Muscle of back (tissue), 13 donors: ENCODE measurements at places on chromosomes 2 and 18.

GRCh38 chr2:218383892-218384519 is 1.9 kb downstream of the SLC11A1 start:
- DNase-seq: no peak

DNA sequence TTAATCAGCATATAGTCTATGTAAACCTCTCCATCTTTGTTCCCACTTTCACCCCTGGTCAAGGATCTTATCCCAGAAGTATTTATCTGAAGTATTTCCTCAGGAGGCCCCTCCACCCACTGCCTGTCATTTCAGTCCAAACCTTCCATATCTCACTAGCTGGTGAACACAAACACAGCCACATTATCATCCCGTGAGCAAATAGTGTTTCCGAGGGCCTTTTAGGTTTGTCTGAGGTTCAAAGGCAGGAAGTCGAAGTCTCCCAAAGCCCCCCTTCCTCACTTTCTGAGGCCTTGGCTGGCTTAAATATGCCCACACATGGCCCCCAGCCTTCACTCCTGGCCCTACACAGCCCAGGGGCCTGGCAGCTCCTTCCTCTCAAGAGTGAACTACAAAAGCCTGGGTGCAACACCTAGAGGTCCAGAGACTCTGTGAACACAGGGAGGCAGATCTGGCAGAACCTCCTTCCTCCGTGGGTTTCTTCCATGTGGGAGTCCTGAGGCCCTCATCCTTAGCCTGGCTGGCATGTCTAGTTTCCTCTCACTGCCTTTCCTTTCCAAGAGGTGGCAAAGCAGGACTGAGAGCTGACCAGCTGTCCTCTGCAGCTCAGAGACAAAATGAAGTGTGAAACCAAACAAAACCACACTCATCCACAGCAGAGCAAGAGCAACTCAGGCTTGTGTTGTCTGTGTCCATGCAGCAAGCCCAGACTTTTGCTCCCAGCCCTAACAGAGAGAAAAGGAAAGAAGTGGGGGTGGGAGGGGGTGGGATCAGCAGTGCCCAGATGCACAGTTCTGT is 264.2 kb downstream of the SS18 start:
- no peak for DNase-seq

DNA sequence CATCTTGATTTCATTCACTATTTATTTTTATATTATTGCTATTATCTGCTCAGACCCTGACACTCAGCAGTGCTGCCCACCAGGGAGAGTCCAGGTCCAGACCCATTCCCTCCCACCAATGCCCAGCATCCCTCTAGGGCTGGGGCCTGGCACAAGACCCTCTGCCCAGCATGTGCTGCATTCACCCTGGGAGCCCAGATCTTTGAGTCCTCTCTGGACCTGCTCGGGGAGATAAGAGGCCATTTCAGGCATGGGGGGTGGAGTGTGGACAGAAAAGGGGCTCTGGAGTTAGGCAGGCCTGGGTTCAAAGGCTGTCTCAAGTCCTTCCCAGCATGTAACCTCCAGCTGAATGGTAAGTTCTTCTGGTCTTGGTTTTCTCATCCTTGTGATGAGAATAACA is 209.6 kb downstream of the CYP26B1 start:
- no peak for DNase-seq

DNA sequence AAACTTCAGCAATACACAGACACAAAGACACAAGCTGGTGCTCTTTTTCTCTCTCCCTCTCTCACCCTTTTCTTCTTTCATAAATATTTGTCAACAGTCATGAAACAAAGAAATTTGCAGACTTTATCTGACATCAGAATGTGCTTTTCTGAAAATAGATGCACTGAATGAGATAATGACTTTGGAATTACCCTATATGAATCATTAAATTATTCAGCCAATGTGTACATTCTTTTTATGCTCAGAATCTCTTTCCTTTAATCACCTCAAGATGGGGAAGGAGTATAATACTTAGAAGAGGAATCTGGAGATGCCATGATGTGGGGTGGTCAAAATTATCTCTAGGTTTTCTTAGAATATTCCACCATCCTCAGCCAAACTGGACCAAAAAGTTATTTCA is 289.9 kb downstream of the LRRTM1 start:
- peak; percentile 33 for DNase-seq

- DNase-seq: no peak
Measured at GRCh38 chr2:134272806-134273205, 18.9 kb downstream of the MGAT5 start.
